ENCODE measurements at places on chromosomes 5 and 9.

DNA sequence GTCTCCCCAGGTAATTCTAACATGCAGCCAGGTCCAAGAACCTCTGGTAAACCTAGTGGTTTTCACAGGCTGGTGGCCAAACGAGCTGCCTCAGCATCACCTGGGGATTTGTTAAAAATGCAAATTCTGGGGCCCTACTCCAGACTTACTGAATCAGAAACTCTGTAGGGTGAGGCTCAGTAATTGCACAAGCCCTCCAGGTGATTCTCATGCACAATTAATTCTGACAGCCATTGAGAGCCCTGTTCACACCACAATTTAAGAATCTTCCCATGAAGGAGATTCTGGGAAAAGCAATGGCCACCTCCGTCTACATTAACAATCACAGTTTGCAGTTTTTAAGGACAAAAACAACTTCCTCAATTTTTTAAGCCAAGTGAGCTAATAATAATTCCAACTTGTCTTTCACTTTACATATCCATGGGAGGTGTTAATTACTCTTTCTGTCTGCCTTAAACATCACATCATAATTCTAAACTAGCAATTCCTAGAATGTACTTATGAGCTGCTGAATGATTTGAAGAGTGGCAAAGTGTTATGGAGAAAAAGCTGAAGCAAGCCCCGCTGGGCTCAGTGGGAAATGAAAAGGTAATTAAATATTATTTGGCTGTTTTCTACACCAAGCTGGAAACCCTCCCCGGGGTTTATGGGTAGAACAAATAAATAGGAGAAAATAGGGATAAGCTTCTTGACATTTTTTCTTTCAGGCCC, 70.0 kb downstream of the GLDC start:
- DNase-seq, result no peak

- no peak for DNase-seq
Observed at GRCh38 chr5:135310328-135310989, 88.6 kb downstream of the MACROH2A1 start.

- no peak for DNase-seq
Observed at GRCh38 chr5:158802941-158803341, 296.8 kb downstream of the EBF1 start.

- DNase-seq, result no peak
Observed at GRCh38 chr5:129445379-129445778, 14.7 kb upstream of the ADAMTS19 start.

GRCh38 chr5:9924614-9925013, 294.5 kb upstream of the TAS2R1 start:
- no peak for DNase-seq

- DNase-seq, result no peak
Observed at GRCh38 chr9:111393971-111394370, 63.9 kb upstream of the OR2K2 start.

DNA sequence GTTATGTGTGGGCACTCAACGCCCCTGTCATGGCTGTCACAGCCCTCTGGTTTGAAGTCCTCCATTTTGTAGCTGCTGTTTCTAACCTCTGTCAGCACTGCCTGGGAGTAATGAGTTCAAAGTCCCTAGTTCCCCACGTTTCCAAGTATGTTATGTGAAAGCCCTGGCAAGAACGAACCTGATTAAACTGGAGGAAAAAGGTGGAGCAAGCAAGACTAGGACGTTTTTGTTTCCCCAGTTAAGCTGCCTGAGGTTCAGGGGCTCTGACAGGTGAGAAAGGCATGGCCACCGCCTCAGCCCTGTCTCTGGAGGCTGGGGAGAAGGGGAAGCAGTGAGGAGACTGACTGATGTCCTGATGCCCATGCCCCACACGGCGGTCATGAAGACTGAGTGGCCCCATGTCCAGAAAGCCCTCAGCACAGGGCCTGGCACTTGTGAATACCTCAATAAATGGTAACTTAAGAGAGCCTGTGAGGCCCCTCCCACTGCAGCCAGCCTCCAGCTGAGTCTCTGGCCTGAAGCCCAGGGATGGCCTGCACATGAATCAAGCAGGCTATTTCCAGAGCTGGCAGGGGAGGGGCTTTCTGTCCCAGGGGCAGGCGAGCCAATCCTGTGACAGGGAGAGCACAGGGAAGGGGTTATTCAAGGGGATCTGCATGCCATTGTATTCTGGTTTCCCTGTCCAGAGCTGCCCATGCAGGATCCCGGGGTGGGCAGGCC, 61.8 kb downstream of the PFDN1 start:
- DNase-seq, result no peak

- DNase-seq, result no peak
Observed at GRCh38 chr5:113017881-113018635, 41.5 kb downstream of the DCP2 start.

- DNase-seq, result no peak
Observed at GRCh38 chr5:7868427-7868772, 431 bp downstream of the FASTKD3 start.

Measured in T-helper 2 cell (primary cell).